ENCODE measurements at places on chromosomes 5 and 9.

- peak; percentile 15 for DNase-seq
These were observed 23.7 kb upstream of the LOX start for GRCh38 chr5:122101636-122102285.

DNA sequence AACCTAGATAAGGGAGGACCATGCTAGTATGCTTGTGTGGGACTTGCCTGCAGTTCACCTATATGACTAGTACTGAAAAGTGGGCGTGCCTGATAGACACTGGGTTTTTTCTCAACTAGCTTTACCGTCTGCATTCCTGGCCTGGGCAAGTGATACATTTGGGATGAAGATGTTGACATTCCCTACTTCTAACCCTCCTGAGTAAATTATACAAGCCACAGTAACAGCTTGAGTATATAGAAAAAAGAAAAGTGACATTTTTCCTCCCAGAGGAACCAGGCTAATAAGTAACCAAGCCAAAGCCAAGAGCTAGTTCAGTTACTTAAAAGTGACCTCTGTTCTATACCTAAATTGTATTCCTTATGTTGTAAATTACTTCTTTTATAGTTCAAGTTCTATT lies 153.8 kb upstream of the CYLC2 start:
- no peak for DNase-seq

- DNase-seq = no peak
These were observed 183.0 kb downstream of the FANCC start for GRCh38 chr9:95134457-95134881.

- DNase-seq = no peak
These were observed 347.5 kb upstream of the CCNG1 start for GRCh38 chr5:163089926-163090325.

DNA sequence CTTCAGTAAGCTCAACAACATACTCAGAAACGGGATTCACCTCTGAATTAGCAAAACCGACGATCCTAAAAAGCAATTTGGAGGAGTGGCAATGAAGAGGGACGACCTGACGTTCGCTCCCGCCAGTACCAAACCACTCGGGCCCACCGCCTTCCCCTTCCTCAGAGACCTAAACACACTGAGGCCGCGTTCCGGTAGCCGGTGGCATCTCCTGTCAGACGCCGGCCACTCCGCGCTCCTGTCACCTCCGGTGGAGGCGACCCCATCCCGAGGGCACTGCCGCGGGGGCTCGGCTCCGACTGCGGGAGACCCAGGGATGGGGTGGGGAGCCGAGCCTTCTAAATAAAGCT lies 617 bp downstream of the PPP6C start:
- peak; percentile 35 for DNase-seq

- DNase-seq = peak; percentile 77
These were observed 36.7 kb upstream of the TIFAB start for GRCh38 chr5:135488727-135489465.

GRCh38 chr9:137882506-137882821 lies 4.9 kb downstream of the CACNA1B start:
- DNase-seq = no peak

GRCh38 chr5:10445352-10445751 lies 3.7 kb downstream of the ROPN1L start:
- no peak for DNase-seq

DNA sequence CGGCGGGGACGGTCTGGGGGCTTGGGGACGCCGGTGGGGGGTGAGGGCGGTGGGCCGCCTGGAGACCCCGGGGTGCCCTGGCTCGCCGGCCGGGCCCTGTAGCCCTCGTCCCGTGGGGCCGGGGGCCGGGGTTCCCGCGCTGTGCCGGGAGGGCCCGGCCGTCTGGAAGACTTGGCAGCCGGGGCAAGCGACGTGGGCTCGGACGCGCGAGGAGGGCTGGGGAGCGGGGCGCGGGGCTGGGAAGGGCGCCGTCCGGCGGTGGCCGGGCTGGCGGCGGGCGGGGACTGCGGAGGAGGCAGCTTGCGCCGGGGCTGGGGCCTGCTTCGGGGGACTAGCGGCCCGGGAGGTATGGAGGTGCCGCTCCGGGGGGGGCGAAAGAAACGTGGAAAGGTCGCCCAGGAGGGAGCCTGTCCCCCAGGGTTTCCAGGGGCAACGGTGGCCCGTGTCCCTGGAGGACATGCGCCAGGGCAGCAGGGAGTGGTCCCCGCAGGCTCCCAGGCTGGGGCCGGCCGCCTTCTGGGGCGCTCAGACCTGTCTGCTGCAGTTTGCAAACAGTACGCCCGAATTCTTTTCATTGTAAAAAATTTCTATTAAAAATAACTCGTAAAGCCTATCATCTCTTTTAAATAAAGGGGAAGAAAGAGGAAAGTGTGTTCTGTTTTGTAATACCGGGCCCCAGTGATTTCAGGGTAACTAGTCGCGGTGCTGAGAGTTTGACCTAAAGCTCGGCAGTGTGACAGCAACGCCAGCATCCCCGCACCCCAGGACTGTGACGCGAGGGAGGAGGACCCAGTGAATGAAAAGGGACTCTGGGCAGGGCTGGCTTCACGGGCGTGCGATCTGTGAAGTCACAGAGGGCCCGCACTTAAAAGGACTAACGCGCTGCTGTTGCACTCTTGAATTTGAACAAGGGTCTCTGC lies 752 bp upstream of the ANKH start:
- DNase-seq = peak; percentile 65

DNA sequence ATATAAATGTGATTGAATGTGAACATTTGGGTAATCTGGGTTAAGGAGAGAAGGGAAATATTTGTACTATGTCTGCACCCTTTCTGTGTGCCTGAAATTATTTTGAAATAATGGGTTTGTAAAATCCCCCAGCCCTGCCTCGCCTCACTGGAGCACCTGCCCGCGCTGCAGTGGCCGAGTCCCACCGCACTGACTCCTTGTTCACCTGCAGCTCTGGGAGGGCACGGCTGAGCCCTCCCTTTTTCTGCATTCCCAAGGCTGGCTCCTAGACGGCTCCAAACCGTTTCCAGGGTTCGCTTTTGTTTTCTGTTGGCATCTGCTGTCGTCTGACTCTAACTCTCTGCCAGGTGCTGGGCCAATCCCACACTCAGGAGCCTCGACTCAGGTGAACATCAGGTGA lies 17.6 kb upstream of the PPP1R26 start:
- no peak for DNase-seq

DNA sequence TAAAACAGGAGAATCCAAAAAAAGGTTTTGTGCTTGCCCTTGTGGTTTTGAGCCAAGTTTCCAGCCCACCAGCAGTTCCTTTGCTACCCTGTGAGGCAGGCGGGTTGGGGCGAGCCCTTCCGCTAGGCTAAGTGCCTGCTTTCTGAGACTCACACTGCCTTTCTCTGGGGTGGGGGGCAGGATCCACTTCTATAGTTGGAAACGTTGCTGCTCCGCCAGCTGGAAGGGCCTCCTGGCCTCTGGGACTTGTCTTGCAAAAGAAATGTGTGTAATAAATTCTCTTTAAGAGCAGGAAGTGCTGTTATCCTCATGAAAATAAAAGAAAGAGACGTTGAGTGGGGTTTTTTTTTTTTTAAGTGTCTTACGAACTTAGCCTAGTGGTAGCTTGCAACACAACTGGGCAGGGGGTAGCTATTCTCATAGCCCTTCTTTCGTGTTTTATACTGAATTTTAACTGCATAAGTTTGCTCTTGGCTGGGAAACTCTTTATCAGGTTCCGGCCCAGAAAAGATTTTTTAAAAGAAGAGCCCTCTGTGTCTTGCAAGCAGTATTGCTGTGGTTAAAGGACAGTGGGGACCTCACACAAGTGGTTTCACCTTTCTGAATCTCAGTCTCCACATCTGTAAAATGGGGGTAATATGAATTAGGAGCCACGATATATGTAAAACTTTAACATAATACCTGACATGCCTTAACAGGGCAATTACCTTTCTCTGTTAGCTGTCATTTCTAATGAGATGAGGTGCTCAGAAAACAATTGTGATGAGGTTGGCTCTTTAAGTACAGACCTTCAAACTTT lies 19.8 kb downstream of the JADE2 start:
- DNase-seq = no peak

- DNase-seq = no peak
These were observed 47.3 kb downstream of the LIFR start for GRCh38 chr5:38509185-38509584.

DNA sequence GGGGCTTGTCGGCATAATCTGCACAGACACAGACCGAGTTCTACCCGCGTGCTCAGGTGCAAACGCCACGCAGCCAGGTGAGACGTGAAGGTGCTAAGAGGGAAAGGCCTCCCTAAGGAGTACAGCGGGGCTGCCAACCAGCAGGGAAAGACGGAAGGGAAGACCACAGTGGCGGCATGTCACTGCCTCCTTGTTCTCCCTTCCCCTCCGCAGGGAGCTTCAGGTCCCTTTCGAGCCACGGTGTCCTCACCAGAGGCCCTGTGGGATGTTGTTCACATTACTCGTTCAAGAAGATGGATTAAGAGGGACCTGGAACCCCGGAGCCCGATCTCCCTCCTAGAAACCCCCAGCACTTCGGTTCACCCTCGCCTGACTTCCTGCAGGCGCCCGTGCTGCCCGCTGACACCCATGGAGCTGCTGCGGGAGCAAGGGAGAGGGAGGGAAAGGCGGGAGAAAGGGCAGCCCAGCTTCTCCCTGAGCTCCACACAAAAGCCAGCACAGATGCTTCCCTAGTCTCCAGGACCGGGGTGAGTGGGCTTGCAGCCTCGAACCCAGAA lies 686 bp downstream of the BRD9 start:
- no peak for DNase-seq

- no peak for DNase-seq
These were observed 9.9 kb downstream of the HNRNPAB start for GRCh38 chr5:178214160-178214803.

- no peak for DNase-seq
These were observed 58.4 kb downstream of the ZNF510 start for GRCh38 chr9:96719521-96719920.

Measured in BE2C (cell line).